ENCODE measurements at places on chromosomes 4 and X. TPM values are rescaled to one million over a fixed set of nuclear protein-coding genes. Genes with fewer than 3 reads are reported as not detected.

Gene GPR50
- total RNA-seq = not detected

DNA sequence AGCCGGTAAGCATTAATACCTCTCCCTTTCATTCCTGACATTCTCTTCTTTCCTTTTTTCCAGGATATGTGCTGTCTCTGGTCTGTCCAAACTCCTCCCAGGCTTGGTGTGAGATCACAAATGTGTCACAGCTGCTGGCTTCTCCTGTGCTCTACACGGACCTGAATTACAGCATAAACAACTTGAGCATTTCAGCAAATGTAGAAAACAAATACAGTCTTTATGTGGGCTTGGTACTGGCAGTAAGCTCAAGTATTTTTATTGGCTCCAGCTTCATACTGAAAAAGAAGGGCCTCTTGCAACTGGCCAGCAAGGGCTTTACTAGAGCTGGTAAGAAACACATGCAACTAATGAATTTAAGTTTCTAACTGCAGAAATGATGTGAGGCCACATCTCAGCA lies 8.4 kb downstream of the NIPAL1 start:
- H3K4me3 ChIP-seq = no peak overlapping the region
- H3K27me3 ChIP-seq = peaks cover 15% of the 10 kb centered on the region
- H3K27ac ChIP-seq = no peak overlapping the region
- no peak for DNase-seq
- peaks cover 33% of the 10 kb centered on the region for H3K4me1 ChIP-seq

Gene PRRG1
- total RNA-seq = not detected

- H3K4me1 ChIP-seq = no peaks in the 10 kb centered on the region
- no peaks in the 10 kb centered on the region for H3K36me3 ChIP-seq
- H3K27ac ChIP-seq = no peak overlapping the region
- no peaks in the 10 kb centered on the region for H3K27me3 ChIP-seq
- no peak overlapping the region for H3K4me3 ChIP-seq
- no peak for DNase-seq
These were observed 27.5 kb downstream of the TMEM47 start for GRCh38 chrX:34629572-34629971.

GRCh38 chr4:147958489-147959065 lies 226.7 kb downstream of the ARHGAP10 start:
- no peaks in the 10 kb centered on the region for H3K27me3 ChIP-seq
- H3K36me3 ChIP-seq = peaks cover 6% of the 10 kb centered on the region
- no peak overlapping the region for H3K27ac ChIP-seq
- H3K4me1 ChIP-seq = no peaks in the 10 kb centered on the region
- H3K4me3 ChIP-seq = no peak overlapping the region

Gene MTMR8
- total RNA-seq = 4.7 TPM

Gene EBP
- 164 TPM for total RNA-seq

DNA sequence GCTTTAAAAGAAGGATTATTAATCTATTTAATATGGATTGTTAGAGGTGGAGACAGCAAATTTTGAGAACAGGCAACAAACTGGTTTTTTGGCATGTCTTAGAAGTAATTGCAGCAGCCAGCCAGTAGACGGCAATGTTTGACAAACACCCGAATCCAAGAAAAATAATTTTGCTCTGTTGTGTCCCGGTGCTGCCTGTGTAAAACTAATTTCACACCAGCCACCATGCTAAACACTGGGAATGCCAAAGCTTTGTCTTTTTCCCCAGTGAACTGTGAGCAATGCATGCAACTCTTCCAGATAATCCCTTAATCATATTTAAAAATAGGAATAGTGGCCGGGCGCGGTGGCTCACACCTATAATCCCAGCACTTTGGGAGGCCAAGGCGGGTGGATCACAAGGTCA lies 25.9 kb downstream of the SMIM31 start:
- H3K27me3 ChIP-seq = no peaks in the 10 kb centered on the region
- no peak overlapping the region for H3K27ac ChIP-seq
- H3K4me1 ChIP-seq = no peaks in the 10 kb centered on the region
- H3K36me3 ChIP-seq = no peaks in the 10 kb centered on the region
- H3K4me3 ChIP-seq = no peak overlapping the region

- H3K4me1 ChIP-seq = peaks cover 11% of the 10 kb centered on the region
- peak; percentile 10 for DNase-seq
- H3K27ac ChIP-seq = no peak overlapping the region
These were observed 611.2 kb downstream of the RPA4 start for GRCh38 chrX:97494756-97495372.

- H3K27ac ChIP-seq = no peak overlapping the region
- peaks cover 6% of the 10 kb centered on the region for H3K4me1 ChIP-seq
- peaks cover 1% of the 10 kb centered on the region for H3K27me3 ChIP-seq
- no peak for DNase-seq
These were observed 42.0 kb upstream of the ARSJ start for GRCh38 chr4:114021451-114021850.

Gene PRDM5
- 0.52 TPM for total RNA-seq

Gene DMRTC1
- not detected for total RNA-seq

- H3K27me3 ChIP-seq = peaks cover 26% of the 10 kb centered on the region
- DNase-seq = peak; percentile 71
These were observed 154.5 kb upstream of the SLC4A4 start for GRCh38 chr4:71184195-71184781.

DNA sequence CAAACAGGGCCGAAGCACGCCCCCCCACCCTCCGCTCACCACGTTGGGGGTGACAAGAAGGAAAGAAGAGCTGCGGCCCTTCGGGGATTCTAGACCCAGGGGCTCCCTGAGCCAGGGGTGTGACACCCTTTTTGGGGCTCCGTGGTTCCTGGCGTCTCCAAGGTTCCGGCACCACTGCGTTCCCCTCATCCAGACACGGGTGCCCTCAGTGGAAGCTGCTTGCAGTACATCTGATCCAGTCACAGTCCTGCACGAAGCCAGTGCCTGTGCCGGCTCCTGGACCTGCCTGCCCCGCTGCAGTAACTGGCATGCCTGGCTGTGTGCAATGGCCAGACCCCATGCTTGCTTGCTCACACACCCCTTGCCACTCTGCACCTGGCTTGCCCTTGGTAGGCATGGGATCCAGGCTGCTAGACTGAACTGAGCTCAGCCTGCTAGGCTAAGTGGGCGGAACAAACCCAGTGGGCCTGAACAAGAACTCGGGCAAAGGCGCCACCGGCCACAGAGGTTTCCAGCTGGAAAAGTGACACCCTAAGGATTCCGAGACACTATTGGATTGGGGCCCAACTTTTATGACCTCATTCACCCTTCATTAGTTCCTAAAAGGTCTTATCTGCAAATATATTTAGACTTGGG lies 420.4 kb upstream of the AGA start:
- H3K27ac ChIP-seq = no peak overlapping the region
- no peaks in the 10 kb centered on the region for H3K4me1 ChIP-seq
- no peak overlapping the region for H3K4me3 ChIP-seq
- no peak for DNase-seq
- no peaks in the 10 kb centered on the region for H3K36me3 ChIP-seq

DNA sequence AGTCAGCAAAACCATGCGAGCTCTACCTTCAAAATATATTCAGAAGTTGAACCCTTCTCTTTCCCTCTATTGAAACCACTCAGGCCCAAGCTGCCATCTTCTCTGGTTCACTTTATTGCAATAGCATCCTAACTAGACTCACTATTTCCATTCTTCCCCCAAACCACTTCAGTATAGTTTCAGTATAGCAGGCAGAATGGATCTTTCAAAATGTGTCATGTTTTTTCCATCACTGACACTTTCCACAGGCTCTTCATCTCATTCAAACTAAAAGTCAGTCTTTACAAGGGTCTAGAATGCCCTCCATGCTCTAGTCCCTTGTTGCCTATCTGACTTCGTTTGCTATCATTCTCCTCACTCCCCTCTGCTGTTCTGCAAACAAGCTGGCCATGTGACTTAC lies 274.4 kb downstream of the IDS start:
- peaks cover 10% of the 10 kb centered on the region for H3K4me1 ChIP-seq
- peak overlapping the region; percentile 82 for H3K27ac ChIP-seq
- H3K27me3 ChIP-seq = peaks cover 5% of the 10 kb centered on the region
- H3K4me3 ChIP-seq = no peak overlapping the region

DNA sequence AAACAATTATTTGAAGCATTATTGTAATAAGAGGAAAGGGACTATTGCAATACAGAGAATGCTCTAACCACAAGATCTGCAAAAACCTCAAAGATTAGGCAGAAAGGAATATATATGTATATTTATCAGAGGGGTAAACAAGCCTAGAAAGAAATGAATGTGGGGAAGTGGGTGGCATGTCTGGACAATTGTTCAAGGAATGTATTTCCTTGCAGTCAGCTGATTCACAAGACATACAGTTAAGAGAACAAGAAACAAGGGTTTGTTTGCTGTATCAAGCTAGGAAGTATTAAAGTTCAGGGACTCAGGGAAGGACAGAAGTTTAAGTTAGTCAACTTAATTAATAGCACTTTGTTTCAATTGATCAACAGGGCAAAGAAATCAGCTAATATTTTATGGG lies 514.7 kb downstream of the CENPC start:
- H3K4me1 ChIP-seq = no peaks in the 10 kb centered on the region
- no peaks in the 10 kb centered on the region for H3K27me3 ChIP-seq
- H3K27ac ChIP-seq = no peak overlapping the region
- no peak overlapping the region for H3K4me3 ChIP-seq
- H3K36me3 ChIP-seq = no peaks in the 10 kb centered on the region

- DNase-seq = peak; percentile 7
- H3K4me3 ChIP-seq = no peak overlapping the region
- H3K27ac ChIP-seq = no peak overlapping the region
- H3K36me3 ChIP-seq = peaks cover 14% of the 10 kb centered on the region
- no peaks in the 10 kb centered on the region for H3K27me3 ChIP-seq
These were observed 81.2 kb downstream of the APOOL start for GRCh38 chrX:85084770-85085393.

DNA sequence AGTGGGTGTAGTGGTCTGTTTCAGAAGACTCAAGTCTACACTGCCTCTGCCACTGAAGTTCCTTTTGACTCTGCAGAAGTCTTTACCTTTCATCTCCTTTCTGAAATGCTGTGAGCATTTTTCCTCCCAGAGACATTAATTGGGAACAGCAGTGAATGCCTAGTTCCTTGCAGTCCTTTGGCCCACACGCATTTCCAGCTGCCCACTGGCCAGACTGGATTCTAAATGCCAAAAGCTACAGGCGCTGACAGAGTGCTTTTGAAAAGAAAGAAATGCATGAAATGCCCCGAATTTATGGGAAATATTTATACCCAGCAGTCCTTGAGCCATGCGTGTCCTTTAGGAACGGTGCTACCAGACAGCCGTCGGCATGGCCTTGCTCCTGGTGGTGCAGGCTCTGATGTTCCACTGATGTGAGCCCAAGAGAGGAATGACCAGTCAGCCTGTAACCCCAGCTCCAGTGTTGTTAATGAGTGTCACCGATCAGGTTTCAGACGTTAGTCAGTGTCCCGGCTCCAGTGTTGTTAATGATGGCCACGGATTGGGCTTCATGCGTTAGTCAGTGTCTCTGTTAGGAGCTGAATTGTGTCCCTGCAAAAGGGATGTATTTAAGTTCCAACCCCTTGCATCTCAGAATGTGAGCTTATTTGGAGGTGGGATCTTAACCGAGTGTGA lies 132.6 kb downstream of the TBL1X start:
- no peak overlapping the region for H3K27ac ChIP-seq
- no peak for DNase-seq
- no peak overlapping the region for H3K4me3 ChIP-seq

DNA sequence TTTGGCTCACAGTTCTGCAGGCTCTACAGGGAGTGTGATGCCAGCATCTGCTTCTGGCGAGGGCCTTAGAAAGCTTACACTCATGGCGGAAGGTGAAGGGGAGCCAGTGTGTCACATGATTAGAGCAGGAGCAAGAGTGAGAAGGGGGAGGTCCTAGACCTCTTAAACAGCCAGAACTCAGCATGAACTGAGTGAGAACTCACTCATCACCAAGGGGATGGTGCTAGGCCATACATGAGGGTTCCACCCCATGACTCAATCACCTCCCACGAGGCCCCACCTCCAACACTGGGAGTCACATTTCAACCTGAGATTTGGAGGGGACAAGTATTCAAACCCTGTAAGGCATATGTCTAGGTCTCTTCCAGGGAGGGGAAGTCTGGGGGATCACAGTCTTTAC lies 33.4 kb downstream of the SPRY1 start:
- H3K4me3 ChIP-seq = no peak overlapping the region
- H3K27ac ChIP-seq = peak overlapping the region; percentile 71
- H3K27me3 ChIP-seq = no peaks in the 10 kb centered on the region
- peaks cover 17% of the 10 kb centered on the region for H3K4me1 ChIP-seq
- peaks cover 23% of the 10 kb centered on the region for H3K36me3 ChIP-seq
- DNase-seq = peak; percentile 78

Gene COX7B2
- not detected for total RNA-seq

GRCh38 chr4:105186701-105187161 lies 40.1 kb downstream of the TET2 start:
- H3K36me3 ChIP-seq = peaks cover 28% of the 10 kb centered on the region
- no peak overlapping the region for H3K27ac ChIP-seq
- peaks cover 70% of the 10 kb centered on the region for H3K4me1 ChIP-seq

DNA sequence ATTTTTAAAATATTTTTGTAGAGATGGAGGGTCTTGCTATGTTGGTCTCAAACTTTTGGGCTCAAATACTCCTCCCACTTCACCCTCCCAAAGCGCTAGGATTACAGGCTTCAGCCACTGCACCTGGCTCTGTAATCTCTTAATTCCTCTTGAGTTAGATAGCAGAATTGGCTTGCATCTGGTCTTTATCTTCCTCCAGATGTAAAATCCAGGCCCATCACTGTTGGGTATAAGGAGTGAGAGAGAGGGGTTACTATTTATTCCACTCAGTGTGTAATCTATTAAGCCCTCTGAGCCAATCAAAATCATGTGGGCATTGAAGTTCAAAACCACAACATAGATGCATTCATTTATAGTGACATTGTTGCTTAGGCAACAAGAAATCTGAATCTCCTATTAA lies 33.9 kb downstream of the ANK2 start:
- no peaks in the 10 kb centered on the region for H3K36me3 ChIP-seq
- H3K4me1 ChIP-seq = no peaks in the 10 kb centered on the region
- H3K27me3 ChIP-seq = no peaks in the 10 kb centered on the region
- no peak overlapping the region for H3K27ac ChIP-seq

Gene RRAGB
- total RNA-seq = 6.3 TPM

DNA sequence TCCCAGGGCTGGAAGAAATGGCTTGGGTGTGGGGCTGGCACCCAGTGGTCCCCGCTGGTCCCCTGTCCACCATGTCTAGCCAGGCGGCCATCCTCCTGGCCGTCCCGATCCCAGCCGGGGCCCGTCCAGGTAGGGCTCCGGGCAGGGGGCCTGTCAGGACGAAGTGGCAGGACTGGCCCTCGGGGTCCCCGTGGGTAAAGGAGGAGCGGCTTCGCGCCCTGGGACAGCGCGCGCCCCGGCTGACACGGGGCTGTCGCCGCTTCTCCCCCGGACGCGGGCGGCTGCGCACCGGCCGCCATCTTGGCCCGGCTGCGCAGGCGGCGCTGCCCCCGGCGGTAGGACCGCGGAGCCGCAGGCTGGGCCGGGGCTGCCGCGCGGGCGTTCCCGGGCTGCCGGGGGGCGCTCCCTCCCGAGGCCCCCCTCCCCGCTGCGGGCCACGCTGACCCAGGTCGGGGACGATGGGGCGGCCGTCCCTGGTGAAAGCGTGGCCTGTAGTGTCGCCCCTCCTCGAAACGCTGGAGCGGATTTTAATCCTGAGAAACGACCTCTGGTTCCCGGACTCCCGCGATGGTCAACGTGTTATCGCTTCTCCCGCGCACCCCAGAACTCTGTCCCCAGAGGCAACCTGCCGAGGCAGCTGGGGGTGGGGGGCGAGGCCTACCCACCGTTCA lies 60.4 kb upstream of the BCOR start:
- peaks cover 11% of the 10 kb centered on the region for H3K4me1 ChIP-seq
- peak overlapping the region; percentile 69 for H3K4me3 ChIP-seq
- no peaks in the 10 kb centered on the region for H3K36me3 ChIP-seq
- H3K27me3 ChIP-seq = no peaks in the 10 kb centered on the region

Gene CSAG3
- not detected for total RNA-seq

GRCh38 chrX:136779346-136779781 lies 1.4 kb downstream of the ARHGEF6 start:
- peak; percentile 30 for DNase-seq
- no peaks in the 10 kb centered on the region for H3K27me3 ChIP-seq
- H3K4me1 ChIP-seq = peaks cover 61% of the 10 kb centered on the region
- H3K27ac ChIP-seq = peak overlapping the region; percentile 99
- peak overlapping the region; percentile 77 for H3K4me3 ChIP-seq

Measured in activated CD8-positive, alpha-beta T cell treated with anti-CD3 and anti-CD28 coated beads for 36 hours (primary cell).